ENCODE measurements at places on chromosomes 13 and 19.
A peak's percentile ranks its signal among the peaks of the same experiment; 100 is the strongest.

DNA sequence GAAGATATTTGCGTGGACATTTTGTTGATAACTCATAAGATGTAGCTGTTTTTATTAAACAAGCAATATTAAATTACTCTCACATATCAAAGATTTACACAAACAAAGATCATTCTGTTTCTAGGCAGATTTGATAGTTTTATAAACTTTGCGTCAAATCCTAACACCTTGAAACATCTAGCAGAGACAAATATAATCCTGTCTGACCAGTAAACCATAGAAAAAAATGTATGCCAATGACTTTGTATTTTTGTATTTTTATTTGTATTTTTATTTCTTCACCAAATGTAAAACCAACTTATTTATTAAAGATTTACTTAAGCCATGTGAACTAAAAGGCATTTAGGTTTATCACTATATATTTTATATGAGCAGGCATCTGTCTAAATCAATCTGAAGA is 494.6 kb downstream of the GPC5 start:
- DNase-seq, result no peak

DNA sequence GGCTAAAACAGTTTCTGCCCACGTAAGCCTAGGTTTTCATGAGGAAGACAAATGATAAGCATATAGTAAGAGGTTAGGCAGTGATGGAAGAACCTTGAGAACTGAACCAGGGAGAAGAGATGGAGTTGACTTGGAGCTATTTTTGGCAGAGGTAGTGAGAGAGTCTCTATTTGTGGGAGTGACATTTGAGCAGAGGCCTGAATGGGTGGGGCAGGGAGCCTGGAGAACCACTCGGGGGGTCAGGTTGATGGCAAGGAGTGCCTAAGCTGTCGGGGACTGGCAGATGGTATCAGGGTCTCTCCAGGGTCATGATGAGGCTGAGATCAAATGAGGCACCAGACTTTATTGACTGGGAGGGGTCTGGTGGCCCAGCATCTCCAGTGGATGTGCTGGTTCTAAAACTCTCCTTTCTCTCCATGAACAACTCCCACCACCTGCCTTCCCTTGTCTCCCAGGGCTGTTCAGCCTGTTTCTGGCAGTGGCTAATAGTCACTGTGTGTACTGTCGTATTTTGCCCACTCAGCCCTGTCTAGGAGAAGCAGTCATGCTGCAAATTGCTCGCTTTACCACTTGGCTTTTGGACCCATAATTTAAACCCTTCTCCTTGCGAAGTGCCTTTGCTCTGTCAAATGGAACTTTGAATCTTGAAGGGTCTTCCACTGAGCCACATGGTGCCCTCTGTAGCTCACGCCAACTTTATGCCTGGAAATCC is 3.6 kb downstream of the MAU2 start:
- no peak for DNase-seq

DNA sequence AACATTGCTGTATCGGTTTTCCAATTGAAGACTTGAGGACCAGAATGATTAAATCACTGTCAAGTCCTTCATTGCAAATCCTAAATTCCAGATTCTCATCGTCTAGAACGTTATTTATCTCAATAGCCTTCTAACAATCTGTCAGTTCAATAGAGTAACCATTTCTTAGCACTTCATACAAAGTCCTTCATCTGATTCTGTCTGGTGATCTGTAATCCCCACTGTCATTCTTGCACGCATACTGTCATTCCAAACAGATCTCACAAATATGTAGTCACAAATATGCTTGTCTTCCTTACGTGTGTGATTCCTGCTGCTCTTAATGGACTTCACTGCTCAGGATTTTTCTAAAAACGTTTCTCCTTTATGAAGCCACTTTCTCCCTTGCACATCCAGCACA is 1197.5 kb downstream of the EFNB2 start:
- DNase-seq, result no peak

DNA sequence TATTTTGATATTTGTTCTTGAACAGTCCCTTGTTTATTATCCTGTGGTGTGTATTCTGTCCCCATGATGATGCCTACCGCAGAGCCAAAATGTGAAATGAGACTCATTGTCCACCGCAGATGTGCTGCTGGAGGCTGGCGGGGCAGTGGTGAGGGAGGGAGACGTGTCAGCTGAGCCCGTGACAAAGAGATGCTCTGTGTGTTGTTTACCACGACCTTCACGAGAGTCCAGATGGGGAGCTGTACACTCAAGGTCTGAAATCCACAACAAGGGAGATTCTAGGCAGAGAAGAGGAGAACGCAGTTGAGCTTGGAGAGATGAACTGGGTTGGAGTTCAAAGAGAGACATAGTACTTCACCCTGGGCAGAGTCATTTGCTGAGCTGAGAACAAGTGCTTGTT is 20.8 kb upstream of the AMER2 start:
- no peak for DNase-seq

DNA sequence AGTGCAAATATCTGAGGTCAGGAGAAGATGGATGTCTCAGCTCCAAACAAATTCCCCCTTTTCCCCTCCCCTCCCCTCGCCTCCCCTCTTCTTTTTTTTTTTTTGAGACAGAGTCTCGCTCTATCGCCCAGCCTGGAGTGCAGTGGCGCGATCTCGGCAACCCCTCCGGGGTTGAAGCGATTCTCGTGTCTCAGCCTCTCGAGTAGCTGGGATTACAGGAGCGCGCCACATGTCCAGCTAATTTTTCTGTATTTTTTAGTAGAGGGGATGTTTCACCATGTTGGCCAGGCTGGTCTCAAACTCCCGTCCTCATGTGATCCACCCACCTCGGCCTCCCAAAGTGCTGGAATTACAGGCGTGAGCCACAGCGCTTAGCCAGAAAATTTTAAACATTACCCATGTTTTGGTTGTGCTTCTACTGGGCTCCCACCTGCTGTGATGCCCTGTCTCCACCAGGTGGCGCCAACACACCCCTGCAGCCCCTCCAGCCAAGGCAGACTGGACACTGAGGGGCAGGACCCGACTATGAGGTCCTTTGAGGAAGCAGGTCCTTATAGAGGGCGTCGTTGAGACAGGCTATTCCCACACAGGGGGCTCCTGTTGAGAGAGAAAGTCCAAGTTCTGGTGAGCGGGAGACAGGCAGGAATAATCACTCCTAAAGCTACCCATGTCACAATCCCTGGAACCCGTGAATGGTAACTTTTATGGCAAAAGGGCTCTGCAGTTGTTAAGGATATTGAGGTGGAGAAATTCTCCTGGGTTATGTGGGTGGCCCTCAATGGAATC is 6.3 kb downstream of the ERICH4 start:
- DNase-seq, result peak; percentile 45

DNA sequence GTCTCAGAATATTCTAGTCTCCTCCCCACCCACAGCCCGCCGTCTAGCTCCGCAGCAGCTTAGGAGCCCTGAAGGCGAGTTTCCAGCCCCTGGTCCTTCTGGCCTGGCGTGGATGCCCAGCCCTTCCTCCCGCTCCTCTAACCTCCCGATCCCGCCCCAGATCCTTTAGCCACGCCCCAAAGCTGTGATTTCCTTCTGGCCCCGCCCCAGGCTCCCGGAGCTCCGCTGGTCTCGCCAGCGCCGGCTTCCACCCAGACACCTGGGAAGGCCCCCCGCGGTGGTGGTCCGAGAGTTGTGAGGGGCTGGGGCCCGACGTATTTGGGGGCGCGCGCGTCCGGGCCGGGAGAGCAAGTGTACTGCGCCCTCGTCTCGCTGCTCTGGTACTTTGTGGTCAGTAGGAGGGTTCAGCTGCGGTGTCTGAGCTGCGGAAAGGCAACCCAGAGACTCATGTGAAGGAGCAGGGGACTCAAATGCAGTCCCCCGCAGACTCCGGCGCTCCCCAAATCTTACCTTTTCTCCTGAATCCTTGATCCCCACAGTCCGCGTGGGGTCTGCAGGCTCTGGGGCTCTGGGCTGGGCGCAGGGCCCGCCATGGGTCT is at the start of gene CGB7:
Gene CGB7, minus strand, starts transcription at position 114 of the 599 bp plus-strand sequence. CDS start 2,374 bp downstream, outside the sequence.
- no peak for DNase-seq

DNA sequence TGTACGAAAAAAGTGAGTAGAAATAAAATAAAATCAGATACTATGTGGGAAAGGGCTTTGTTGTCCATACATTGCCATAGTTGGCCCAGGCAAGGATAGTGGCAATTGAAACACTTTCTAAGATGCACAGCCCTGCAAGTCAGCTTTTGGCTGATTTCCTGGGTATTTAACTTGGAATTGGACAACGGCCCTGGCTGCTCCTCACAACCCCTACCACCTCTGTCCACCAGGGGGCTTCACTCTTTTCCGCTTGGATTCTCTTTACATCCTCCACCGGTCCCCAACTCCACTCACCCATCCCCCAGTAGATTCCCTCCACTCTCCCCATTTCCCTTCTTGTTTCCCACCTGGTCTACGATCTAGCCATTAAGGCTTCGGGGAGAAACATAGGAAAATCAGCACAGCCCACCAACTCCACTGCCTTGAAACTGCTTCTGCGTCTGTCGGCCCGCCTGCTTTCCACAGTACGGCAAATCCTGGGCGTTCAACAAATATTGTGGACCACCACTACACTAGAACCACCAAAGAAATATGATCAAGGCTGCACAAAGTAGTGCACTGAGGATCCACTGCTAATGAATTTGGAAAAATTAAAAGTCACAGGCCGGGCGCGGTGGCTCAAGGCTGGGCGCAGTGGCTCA is 48.6 kb upstream of the GTF3A start:
- DNase-seq, result no peak

DNA sequence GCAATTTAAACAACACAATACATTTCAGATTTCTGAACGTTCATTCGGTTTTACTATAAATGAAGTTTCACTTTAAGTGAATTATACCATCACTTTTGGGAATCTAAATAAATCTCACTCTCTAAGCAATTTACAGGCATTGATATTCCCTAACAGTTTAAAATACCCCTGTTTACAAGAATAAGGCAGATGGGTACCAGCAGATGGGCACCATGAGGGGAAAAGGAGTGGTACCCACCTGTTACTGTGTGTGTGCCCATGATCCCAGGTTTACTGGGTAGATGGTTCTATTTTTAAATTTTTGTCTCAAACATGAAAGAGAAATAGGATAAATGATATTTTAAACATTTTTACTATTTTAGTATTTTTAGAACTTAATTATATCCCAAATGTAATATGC is 212.9 kb downstream of the PCDH9 start:
- no peak for DNase-seq

DNA sequence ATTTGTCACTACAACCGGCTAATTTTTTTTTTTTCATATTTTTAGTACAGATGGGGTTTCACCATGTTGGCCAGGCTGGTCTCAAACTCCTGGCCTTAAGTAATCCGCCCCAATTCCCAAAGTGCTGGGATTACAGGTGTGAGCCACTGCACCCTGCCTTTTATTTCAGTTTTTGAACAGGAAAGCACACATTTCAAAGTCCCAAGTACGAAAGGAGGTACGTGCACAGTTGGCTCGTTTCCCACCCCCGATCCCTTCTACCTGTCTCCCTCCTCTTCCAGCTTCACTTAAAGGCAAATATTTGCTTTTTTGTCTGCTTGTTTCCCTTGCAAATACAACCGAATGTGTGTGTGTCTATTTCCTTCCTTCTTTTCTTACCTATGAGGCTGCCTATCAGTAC is 30.5 kb downstream of the ZIC5 start:
- DNase-seq, result no peak

DNA sequence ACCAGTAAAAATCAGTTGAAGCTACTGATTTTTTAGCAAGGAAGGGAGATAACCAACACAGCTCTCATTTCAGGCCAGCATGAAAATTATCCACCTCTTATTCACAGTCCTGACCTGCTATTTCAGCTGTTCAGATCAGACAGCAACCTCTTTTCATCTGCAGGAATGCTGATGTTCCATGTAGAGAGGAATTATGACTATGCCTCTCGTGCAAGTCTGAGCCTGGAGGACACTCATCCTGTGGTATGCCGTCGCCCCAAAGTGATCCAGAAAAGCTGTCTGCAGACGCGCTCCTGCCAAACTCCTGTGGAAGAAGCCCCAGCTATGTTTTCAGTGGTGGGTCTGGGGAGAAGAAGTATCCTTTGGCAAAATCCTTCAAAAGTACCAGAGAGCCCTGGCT is 563.5 kb upstream of the SLITRK1 start:
- DNase-seq, result no peak

DNA sequence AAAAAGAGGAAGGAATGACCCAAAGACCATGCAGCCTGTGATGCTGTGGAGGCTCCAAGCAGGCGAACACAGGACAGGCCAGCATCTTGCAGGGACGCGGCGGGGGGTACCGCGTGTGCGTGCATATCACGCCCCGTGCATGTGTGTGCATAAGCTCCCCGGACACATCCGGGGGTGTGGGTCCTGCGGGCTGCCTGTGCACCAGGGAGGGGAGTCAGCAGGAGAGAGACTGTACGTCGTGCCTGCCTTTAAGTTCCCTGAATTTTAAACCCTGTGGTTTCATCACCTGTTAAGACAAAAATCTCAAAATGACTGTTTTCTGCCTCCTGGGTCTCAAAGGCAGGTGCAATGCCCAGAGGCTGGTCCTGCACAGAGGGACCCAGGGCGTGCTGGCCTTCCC is 16.6 kb downstream of the ADAT3 start:
- no peak for DNase-seq

- DNase-seq, result no peak
Observed at GRCh38 chr13:20428666-20429644, 96.7 kb downstream of the CRYL1 start.

GRCh38 chr19:7739801-7740681 is 7.3 kb downstream of the CD209 start:
- no peak for DNase-seq

- DNase-seq, result no peak
Observed at GRCh38 chr13:30334663-30335386, 27.5 kb upstream of the KATNAL1 start.

GRCh38 chr13:22316494-22317025 is 645.7 kb downstream of the FGF9 start:
- DNase-seq, result no peak

- DNase-seq, result no peak
Observed at GRCh38 chr13:88461272-88462009, 790.3 kb downstream of the SLITRK5 start.

DNA sequence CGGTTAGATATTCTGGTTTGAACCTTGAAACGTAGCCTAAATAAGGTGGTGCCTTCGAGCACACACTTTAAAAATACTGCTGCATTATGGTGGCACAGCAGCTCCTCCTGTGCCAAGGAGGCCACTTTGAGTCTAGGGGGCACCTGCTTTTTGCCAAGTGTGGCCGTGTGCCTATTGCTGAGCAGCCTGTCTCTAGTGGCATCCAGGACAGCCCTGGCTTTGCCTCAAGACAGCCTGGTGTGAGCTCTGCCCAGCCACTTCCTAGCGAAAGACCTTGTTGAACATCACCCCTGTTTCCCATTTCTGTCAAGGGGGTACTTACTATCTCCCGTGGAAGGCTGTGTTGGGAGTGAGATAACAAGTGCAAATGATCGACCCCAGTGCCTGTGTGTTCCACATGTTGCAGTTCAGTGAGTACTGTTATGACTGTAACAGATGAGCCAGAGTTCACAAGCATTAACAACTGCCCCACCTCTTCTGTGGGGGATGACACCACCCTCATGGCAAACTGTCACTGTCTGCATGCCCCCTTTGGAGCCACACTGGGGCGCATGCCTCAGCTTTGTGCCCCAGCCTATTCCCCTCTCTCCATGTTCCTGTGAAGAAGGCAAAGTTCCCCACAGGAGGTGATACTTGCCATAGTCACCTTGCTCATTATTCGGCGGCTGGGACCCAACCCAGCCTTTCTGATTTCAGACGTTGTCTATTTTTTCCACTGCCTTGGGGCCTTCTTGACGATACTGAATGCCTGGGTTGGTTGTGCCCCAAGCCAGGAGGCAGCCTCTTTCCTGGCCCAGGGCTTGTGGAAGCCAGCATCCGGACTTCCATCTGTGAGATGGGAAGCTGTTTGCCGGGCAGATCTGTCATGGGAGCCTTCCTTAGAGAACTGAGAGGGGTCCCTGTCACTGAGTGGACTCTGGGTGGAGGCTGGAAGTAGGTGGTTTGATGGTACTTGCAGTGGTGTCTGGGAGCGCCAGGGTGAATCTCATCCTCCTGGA is 5.4 kb downstream of the GATAD2A start:
- no peak for DNase-seq

- no peak for DNase-seq
Observed at GRCh38 chr19:19588546-19588945, 29.9 kb downstream of the PBX4 start.
